ENCODE measurements at places on chromosomes 11 and 22.

DNA sequence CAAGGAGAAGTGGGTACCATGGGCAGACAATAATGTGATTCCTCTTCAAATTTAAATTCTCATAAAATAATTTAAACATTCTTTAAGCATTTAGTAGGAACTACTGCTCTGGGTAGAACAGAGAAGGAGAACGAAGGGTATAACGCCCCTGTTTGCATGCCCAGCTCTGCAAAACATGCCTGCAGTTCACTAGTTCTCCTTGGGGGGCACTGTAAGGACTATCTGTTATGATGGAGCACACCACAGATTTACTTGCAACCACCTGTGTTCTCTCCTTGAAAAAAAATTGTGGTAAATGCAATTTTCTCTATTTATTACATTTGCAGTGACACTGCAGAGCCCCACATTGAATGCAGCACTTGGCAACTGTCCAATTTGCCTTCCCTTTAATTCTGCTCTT lies 100.3 kb downstream of the GUCY1A2 start:
- no peak for DNase-seq

- no peak for DNase-seq
Measured at GRCh38 chr11:65777821-65778361, 2.9 kb downstream of the AP5B1 start.

- DNase-seq = no peak
Measured at GRCh38 chr11:123653827-123654565, 428 bp downstream of the SCN3B start.

DNA sequence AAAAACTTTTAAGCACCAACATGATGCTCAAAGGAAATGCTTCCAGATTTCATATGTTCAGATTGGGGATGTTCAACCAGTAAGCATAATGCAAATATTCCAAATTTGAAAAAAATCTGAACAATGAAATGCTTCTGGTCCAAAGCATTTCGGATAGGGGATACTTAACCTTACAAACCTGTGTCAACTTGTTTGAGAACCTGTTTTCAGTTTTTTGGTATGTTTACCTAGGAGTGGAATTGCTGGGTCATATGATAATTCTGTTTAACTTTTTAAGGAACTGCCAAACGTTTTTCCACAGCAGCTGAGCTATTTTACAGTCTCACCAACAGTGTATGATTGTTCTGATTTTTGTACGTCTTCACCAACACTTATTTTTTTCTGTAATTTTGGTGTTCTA lies 23.7 kb downstream of the FAR1 start:
- DNase-seq = no peak

- DNase-seq = no peak
Measured at GRCh38 chr11:11553573-11553972, 68.2 kb downstream of the GALNT18 start.

DNA sequence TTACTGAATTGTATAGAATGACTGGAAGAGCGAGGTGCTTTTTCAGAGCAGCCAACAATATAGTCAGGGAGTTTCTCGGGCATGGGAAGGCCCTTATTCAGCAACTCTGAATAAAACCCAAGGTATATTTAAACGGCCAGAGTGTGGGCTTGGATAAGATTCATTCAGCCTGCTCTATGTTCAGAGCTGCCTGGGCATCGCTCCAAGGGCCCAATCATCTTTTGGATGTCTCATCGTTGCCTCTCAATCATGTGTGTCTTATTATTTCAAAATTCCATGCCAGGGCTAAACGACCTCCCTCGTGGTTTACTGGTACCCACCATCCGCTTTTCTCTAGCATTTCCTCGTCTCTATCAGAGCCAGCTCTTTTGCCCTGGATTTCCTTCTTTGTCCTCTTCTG lies 19.5 kb upstream of the NTM start:
- DNase-seq = no peak

- no peak for DNase-seq
Measured at GRCh38 chr11:12798609-12799011, 124.4 kb downstream of the TEAD1 start.

DNA sequence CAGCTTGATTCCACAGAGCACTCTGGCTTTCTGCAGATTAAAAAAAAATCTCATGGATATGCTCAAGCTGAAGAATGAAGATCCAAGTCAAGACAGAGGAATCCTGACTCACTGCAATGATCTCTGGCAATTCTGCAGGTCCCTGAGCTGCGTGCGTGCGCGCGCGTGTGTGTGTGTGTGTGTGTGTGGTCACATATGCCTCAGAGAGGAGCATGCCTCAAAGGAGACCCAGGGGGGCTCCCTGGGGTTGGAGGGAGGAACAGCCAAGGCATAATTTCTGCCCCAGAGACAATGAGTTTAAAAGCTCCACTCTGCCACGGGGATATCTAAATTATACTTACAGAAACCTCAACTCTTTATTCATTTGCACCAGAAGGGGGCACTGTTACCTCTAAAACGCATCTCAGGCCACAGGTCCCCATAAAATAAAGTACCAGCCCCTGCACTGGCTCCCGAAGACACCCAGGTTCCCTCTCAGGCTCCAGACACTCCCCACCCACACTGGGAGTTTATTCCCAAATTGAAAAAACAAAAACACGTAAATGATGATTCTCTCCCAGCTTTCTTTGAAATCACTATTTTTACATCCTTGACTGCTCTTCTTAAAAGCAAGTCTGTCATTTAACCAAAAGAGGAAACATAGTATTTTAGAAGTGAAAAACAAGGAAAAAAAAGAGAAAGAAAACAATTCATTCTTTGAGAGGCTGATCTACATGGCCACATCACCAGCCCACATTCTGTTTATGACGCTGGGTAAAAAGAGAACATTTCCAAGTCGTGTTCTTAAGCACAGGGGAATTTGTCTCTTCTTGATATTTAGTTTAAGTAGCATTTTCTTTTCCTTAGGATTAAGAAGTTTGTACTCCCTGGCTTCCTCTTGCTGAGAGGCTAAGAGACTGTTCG lies 401.0 kb downstream of the LARGE1 start:
- no peak for DNase-seq

GRCh38 chr11:62201376-62201775 lies 7.1 kb upstream of the SCGB2A1 start:
- no peak for DNase-seq

DNA sequence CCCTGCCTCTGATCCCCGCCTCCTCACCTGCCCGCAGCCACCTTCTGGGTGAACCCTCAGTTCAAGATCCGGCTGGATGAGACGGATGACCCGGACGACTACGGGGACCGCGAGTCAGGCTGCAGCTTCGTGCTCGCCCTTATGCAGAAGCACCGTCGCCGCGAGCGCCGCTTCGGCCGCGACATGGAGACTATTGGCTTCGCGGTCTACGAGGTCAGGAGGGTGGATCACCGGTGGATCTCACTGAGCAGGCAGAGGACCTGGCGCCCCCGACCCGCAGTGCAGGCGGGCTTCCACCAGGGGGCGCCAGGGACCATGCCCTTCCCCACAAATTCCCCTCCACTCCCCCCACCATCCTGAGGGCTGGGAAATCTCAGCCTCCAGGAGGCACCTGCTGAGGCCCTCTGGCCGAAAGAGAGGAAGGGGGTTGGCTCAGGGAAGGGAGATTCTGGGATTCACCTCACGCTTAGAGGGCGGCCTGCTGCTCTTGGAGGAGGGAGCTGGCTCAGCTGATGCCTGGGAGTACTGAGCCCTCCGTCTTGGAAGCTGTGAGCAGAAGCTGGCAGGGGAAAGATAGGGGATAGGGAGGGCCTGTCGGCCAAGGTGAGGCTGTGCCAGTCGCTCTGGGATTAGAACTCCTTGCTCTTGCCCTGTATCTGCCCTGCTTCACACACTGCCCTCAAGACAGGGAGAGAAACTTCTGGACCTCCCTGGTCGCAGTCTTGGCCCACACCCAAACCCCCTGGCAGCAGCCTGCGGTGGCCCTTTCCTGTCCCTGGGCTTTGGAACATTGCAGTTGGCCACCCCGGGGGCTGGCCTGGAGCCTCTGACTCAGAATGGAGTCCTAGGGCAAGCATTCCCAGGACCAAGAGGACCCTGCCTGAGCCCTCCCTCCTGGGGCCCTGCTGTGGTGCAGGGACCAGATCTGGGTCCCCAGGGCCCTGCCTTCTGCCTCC lies 23.2 kb downstream of the CAPN1 start:
- DNase-seq = no peak

DNA sequence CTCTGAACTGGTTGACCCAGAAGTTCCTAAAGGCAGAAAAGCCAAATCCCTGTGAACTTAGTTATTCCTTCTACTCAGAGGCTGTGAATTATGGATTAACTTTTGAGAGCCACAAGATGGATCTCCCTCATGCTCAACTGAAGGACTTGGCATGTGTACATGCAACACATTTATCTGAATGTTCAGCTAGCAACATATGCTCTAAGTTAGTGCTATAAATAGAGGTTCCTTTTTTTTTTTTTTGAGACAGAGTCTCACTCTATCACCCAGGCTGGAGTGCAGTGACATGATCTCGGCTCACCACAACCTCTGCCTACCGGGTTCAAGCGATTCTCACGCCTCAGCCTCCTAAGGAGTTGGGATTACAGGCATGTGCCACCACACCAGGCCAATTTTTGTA lies 40.1 kb downstream of the EIF4ENIF1 start:
- DNase-seq = no peak

DNA sequence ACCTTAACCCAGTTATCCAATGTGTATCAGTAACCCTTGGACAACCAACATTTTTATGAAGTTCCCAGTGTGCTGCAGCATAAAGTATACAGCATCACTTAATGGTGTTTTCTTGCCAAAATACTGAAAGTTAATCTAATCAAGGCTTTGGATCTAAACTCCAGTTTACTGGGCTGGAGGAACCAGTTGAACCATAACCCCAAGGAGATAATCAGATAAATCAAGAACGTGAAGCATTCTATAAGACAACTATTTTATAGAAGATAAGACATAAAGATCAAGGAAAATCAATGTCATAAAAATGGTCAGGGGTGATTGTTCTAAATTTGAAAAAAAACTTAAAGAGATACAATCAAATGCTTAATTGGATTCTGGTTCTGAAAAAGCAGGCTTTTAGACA lies 2.3 kb upstream of the OSBP start:
- no peak for DNase-seq

GRCh38 chr11:106331176-106331575 lies 253.7 kb downstream of the AASDHPPT start:
- no peak for DNase-seq

- no peak for DNase-seq
Measured at GRCh38 chr11:129380413-129380812, 4.8 kb downstream of the BARX2 start.

DNA sequence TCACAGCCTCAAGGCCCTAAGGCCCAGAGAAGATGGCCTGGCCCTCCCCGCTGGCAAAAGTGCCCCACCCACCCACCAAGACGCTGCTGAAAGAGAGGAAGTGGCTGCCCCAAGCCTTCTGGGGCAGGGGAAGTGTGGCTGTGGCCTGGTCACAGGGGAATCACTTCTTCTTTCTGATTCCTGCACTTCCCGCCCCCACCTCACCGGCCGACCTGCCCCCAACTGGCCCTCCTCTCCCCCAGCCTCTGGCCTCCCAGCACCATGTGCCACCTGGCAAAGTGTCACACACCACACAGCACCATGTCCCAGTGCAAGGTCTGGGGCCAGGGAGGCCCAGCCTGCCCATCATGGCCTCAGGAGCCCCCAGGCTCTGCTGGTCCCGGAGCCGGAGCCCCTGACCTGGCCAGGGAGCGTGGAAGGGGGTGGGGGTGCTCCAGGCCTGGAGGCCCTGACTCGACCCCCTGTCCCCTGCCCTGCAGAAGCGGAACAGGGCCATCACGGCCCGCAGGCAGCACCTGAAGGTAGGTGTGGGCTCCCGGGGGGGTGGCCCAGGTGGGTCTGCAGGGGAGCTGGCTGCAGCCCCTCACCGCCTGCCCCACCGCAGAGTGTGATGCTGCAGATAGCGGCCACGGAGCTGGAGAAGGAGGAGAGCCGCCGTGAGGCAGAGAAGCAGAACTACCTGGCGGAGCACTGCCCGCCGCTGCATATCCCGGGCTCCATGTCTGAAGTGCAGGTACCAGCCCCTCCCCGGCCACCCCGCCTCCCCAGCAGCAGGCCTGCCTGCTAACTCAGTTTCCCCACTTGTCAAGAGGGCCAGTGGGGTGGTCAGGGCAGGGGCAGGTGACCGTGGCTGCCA lies 1.4 kb downstream of the TNNI2 start:
- no peak for DNase-seq

GRCh38 chr11:130001461-130002351 lies 929 bp downstream of the PRDM10 start:
- no peak for DNase-seq

DNA sequence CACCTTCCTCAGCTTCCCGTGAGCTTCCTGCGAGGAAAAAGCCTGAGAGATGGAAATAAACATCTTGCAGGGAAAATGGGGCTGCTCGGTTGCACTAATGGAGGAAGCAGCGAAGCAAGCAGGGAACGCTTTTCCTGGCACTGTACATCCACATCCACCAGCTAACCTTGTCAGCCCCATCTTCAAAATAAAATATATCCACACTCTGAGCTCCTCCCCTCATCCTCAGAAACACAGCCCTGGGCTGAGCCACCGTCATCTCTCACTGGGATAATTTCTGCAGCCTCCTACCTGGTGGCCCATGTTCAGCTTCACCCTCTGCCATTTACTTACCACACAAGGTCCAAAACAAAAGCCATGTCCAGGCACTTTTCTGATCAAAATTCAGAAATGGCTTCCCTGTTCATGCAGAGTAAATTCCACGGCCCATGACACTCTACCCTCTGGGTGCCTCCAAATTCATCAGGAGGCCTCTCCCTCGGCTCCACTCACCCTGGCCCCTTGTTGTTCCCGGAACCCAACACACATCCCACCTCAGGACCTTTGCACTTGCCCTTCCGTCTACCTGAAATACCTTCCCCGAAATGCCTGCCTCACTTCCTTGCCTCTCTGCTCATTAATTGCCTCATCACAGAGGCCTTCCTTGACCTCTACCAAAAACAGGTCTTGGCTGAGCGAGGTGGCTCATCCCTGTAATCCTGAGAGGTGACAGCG lies 13.0 kb downstream of the C11orf86 start:
- DNase-seq = no peak

DNA sequence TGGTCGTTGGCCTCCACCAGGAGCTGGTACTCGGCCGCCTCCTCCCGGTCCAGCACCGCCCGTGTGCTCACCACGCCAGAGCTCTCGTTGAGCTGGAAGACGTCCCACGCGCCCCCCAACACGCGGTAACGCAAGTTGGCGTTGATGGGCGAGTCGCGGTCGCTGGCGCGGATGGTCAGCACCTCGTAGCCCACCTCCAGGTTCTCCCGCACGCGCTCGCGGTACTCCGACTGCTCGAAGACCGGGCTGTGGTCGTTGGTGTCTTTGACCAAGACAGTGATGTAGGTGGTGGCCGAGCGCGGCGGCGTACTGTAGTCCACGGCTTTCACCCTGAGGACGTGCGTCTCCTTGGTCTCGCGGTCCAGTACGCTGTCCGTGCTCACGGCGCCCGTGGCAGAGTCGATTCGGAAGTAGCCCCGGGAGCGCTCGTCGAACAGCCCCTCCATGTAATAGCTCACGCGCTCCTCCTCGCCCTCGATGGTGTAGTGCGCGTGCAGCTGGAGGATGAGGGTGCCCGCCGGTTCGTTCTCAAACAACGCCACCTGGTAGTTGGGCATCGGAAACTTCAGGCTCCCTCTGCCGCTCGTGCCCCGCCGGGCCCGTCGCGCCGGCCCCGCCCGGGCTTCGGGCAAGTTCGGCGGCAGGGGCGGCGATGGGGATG lies 1.4 kb downstream of the CELSR1 start:
- DNase-seq = no peak
